ENCODE measurements at places on chromosomes 7 and 10.

DNA sequence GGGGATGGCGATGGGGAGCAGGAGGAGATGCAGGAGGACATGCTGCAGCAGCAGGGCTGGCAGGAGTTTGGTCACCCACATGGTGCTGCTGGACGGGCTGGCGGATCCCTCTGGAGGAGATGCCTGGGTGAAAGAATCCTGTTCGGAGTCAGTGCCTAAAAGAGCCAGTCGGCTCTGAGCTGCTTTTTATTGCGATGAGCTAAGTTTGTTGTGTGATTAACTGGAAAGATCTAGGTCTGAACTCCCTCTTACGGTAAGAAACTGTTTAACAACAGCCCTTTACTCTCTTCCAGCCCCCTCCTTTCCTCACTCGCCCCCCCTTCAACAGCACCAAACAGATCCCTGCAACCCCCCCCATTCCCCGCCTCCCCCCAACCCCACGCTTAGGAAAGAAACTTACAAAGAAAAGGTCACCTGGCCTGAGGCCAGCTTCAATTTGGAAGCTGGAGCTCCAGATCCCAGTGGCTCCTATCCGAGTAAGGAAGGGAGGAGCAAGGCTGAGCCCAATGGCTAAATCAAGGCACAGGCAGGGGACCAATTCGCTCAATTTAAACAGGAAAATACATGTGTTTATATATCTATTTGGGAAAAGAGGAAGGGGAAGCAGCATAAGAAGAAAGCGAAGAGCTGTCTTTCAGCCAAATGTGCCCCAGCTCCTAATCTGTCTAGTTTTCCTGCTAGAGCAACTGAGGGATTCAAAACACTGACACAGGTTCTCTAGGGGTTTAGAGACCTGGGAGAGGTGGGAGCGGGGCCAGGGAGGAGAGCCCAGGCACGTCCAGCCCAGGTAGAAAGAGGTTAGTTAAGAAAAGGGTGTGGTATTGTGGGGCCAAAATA, at the start of gene HGF:
TSS of gene HGF (minus strand) at position 157 of the 837 bp plus-strand sequence. CDS start at position 81, 76 bp downstream.
- no peak for DNase-seq

DNA sequence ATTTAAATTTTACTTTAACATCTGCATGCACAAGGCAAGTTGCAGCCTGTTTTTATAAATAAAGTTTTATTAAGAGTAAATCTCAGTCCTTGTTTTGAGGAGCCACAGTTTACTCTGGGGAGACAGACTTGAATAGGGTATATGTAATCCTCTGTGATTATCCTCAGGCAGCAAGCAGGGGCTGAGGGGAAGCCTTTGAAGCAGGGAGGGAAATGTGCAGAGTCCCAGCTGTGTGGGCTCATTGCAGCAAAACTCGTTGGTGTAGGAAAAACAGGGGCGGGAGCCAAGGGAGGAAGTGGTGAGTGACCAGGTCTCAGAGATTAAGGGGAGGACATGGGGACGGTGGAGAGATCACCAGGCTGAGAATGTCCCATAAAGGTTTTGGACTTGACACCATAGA, 34.3 kb upstream of the SMC3 start:
- no peak for DNase-seq

DNA sequence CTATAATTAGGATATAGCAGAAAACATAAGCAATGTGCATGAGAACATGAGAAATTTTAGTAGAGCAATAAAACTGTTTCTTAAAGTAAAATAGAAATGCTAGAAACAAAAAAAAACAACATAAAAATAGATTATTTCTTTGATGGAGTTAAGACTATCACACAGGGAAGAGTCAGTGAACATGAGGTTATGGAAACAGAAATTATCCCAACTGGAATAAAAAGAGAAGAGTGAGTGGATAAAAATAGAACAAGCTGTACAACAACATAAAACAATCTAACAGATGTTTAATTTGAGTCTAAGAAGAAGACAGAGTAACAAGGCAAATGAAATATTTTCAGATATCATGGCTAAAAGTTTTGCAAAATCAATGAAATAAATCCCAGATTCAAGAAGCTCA, 7.5 kb upstream of the OR6B1 start:
- no peak for DNase-seq

GRCh38 chr7:42485301-42485766, 248.3 kb upstream of the GLI3 start:
- no peak for DNase-seq

- DNase-seq: peak; percentile 49
Observed at GRCh38 chr10:17023386-17024298, 106.0 kb downstream of the CUBN start.

Data from stimulated activated CD4-positive, alpha-beta T cell treated with anti-CD3 and anti-CD28 coated beads, Interleukin-12 subunit alpha, Interleukin-12 subunit beta, amount 100 ng/mL, for 24 hours (primary cell).